Foreskin melanocyte (primary cell): ENCODE measurements at places on chromosomes 11 and 22.

DNA sequence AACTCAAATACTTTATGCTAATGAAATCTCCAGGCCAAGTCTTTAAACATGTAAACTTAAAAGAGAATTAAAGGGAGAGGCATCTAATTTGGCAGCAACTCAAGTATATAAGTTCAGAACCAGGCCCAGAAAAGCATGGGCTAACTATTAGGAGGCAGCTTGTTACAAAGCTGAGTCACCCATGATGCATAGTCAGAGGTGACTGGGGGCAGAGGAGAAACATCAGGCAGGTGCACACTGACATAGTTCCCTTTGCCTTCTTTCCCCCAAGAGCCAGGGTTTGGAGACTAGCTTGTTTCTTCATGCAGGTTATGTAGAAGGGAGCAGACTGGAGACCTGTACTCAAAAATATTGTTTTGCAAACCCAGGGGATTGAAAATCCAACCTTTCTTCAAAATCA, 619.0 kb downstream of the SOX6 start:
- DNase-seq: no peak

- DNase-seq: no peak
Measured at GRCh38 chr22:35578836-35579575, 38.1 kb downstream of the MB start.

DNA sequence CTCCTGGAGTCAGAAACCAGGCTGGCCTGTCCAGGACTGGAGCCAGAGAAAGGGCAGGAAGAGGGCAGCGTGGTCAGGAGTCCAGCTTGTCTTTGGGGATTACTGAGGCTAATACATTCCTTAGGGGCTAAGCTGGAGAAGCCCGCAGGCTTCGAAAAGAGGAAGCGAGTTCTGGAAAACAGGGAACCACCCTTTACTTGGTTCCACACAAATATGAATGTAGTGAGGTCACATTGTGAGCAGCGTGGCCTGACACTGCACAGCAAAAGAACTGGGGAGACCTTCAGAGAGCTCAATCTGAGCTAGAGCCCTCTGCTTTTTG, 132.3 kb downstream of the CEP164 start:
- DNase-seq: no peak

GRCh38 chr11:65124480-65125196, 2.5 kb downstream of the MRPL49 start:
- DNase-seq: no peak

- no peak for DNase-seq
Measured at GRCh38 chr11:109059402-109059801, 362.6 kb upstream of the C11orf87 start.

- no peak for DNase-seq
Measured at GRCh38 chr22:25393121-25393805, 171.2 kb upstream of the GRK3 start.

DNA sequence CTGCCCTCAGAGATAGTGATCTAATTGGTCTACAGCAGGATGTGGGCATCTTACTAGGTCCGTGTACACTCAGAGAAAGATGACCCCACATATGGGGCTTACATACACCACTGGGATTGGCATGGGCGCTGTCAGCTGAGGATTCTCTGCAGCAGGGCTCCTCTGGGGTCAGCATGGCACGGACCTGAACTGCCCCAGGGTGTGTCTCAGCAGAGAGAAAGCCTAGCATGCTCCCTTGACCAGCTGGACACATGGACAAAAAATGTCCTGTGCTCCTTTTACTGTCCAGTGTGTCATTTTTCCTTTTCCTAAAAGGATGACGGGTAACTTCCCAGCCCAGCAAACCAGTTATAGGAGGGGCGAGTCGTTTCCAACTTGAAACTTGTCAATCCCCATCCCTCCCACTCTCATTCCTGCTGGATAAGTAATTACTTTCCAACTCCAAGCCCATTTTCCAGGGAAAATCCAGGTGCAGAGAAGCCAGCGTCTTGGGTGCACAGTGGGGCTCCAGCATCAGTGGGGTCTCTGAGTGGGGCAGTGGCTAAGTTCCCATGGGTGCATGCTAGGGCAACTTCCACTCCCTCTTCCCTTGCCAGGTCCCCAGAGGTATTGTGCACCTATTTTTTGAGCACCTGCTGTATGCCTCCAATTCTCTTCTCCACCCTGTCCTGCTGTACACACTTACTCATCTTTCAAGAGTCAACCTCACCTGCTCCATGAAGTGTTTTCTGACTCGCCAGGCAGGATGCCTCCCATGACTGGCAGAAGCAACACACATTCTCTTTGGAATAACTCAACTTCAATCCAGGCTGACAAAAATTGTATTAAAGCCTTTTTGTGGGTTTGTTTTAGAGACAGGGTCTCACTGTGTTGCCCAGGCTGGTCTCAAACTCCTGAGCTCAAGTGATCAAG, 5.0 kb downstream of the VSTM5 start:
- no peak for DNase-seq

- peak; percentile 56 for DNase-seq
Measured at GRCh38 chr22:29470159-29470855, 9.7 kb upstream of the NEFH start.

- DNase-seq: no peak
Measured at GRCh38 chr11:31652528-31652927, 143.0 kb downstream of the ELP4 start.

GRCh38 chr11:18723991-18724390, 2.0 kb downstream of the IGSF22 start:
- DNase-seq: no peak

DNA sequence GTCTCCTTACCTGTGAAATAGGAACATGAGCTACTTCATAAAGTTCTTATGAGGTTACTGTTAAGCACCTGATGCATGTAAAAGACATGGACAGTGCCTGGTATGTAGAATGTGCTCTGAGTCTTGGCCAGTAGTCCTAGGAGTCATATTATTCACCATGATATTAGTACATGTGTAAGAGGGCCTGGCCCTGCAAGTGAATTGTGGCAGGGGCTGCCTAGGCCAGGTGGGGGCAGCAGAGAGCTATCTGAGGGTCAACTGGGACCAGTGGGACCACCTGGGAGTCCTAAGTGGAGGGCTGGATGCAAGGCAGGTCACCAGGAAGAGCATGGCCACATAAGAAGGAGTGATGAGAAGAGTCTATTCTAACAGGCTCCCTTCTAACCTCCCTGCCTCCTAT, 529.5 kb downstream of the SOX6 start:
- DNase-seq: no peak

DNA sequence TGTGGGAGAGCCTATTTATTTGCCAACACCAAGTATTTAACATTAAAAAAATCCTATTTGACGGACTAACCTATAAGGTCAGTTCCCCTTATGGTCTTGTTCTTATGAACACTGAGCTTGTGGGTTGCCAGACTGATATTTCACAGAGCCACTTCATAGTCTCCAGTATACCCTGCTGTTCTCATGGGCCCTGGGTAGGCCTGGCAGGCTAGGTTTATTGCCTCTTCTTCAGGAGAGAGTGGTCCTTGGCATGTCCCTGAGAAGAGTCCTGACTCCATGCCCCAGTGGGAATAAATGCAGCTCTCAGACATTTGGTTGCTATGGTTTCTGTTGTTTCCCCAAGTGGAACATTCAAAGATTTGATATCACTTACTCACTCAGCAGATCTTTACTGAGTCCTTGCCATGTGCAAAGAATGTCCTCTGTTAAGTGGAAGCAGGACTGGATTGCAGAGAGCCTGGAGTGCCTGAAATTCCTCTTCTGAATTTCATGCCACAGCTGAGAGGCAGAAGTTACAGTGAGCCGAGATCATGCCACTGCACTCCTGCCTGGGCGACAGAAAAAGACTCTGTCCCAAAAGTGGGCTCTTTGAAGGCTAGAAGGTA, 15.7 kb downstream of the SLC5A1 start:
- DNase-seq: no peak

DNA sequence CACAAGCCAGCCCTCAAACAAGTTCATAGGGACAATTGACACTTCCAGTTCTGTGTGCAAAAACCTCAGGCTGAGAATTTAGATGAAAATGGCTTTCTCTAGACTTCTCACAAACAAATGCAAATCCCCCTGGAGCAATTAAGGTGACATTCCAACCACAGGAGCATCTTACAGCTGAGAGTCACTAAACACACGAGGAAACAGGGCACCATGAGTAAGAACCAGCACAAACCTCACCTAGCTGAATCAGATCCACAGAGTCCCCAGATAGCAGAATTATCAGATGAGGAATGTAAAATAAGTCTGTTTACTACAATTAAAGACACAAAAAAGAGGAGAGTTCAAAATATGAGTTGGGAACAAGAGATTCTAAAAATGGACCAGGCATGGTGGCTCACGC, 51.5 kb downstream of the RTL6 start:
- no peak for DNase-seq

GRCh38 chr11:64303109-64304031, 2.0 kb upstream of the ESRRA start:
- DNase-seq: no peak

DNA sequence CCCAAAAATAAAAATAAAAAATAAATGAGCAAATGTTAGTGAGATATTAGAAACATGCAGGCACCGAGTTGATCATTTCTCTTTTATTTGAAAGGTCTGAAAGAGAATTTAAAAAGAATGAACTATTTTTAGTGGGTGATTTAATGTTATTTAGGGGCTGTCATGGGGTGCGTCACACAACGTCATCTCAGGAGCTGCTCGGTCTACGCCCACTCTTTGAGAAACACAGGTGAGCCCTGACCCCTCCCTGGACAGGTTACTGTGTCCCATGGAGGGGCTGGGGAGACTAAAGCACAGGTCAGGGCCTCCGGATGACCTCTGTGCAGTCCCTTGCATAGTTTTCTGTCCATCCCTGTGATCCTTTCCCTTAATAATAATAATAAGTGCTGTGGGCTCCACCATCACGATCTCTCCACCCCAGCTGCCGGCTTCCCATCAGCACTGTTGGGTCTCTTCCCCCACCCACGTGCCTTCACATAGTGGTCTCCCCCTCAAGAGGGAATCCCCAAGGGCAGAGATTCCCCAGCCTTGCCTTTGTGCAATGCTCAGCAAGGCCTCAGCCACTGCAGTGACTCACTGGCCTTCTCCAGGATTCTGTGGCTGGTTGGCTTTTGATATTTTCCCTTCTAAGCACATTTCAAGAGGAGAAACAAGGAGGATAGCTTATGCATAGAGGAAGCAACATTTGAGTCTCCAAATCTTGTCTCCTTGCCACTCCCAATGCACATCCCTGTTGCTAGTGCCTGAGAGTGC, 159.9 kb downstream of the TTC17 start:
- peak; percentile 20 for DNase-seq

DNA sequence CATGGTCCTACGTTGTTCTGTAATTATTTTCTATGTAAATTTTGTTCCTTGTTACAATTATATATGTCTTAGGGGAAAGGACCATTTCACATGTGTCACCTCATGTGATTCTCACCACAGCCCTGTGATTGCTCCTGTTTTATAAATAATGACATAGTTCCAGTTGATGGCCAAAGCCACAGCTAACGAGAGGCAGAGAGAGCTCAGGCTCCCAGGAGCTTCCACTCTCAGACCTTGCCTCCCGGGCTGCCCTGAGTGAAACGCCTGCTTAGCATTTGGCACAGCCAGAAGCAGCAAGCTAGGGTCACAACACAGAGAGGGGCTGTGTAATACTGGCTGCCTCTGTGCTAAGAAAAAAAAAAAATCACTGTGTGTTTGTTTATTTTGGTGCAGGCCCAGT, 5.9 kb downstream of the TMEM121B start:
- no peak for DNase-seq

DNA sequence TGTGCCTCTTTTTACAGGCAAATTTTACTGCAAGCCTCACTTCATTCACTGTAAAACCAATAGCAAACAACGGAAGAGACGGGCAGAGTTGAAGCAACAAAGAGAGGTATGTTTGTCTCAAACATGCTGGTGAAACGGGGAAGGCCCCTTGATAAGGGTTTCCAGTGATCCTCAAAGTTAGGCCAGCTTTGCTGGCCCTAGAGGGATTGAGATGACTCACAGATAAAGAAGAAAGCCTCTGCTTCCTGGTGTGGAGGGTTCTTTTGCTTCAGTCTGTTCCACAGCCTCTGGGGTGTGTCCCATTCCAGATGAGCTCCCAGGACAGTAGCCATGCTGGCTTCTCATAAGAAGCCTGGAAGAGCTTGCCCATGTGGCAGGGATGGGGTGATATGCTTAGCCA, 118.9 kb upstream of the PARVA start:
- DNase-seq: no peak

DNA sequence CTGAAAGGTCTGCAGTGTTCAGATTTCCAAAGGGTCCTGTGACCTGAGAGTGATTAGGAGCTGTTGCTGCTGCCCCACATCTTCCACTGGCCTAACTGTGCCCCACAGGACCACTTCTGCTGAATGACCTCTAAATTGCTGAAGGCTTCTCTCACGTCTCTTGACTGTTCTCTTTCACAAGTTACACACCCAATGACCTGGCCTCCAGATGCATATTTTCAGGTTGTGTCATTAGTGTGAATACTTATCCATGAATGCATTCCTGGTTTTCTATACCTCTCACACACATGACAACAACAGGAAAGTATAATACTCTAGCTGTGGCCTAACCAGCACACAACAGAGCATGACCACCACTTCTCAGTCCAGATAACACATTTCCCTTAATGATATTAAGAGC, 15.4 kb downstream of the PRR14L start:
- DNase-seq: no peak

DNA sequence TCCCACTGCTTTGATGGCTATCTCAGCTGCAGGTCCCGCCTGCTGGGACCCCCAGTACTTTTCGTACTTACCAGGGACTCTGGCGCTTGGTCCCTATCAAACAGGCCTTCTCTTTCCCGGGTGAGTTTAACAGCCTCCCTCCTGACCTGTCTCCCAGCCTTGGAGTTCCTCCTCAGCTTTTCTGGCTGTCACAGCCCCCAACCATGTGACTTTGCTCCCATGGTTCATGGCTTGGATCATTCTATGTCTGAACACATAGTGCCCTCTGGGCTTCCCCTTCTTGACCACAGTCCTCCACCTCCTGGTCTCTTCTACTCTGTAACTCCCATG, 56.9 kb downstream of the PARVA start:
- DNase-seq: peak; percentile 81

DNA sequence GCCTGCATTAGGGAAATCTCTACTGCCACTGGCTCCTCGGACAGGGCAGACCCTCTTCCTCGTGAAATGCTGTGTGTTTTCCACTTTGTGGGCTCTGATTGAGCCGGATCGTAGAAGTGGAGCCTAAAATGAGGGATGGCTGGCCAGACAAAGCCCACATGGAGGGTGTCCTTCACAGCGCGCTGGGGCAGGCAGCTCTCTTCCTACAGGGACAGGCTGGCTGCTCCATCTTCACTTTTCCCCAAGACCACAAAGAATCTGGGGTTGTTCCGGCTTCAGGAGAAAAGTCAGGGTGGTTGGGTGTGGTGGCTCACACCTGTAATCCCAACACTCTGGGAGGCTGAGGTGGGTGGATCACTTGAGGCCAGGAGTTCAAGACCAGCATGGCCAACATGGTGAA, 94.9 kb downstream of the MORC2 start:
- no peak for DNase-seq
